ENCODE measurements at places on chromosomes 2 and 18. TPM values are rescaled to one million over a fixed set of nuclear protein-coding genes. Genes with fewer than 3 reads are reported as not detected.

LAMA3 gene
- total RNA-seq, result 462 TPM

PHLPP1 gene
- 6.8 TPM for total RNA-seq

SH3RF3 gene
- total RNA-seq, result 1.1 TPM

HOXD1 gene
- not detected for total RNA-seq

IGFBP2 gene
- total RNA-seq, result 678 TPM

IER3IP1 gene
- total RNA-seq, result 16.4 TPM

CRYGC gene
- not detected for total RNA-seq

CD8B gene
- total RNA-seq, result not detected

Data from airway epithelial cell (primary cell).